ENCODE measurements at places on chromosomes 16 and 17.

GRCh38 chr16:78574571-78574970 lies 475.1 kb downstream of the WWOX start:
- H3K36me3 ChIP-seq = no peaks in the 10 kb centered on the region
- no peak for DNase-seq
- no peaks in the 10 kb centered on the region for H3K27me3 ChIP-seq
- H3K4me3 ChIP-seq = no peak overlapping the region
- H3K27ac ChIP-seq = no peak overlapping the region

DNA sequence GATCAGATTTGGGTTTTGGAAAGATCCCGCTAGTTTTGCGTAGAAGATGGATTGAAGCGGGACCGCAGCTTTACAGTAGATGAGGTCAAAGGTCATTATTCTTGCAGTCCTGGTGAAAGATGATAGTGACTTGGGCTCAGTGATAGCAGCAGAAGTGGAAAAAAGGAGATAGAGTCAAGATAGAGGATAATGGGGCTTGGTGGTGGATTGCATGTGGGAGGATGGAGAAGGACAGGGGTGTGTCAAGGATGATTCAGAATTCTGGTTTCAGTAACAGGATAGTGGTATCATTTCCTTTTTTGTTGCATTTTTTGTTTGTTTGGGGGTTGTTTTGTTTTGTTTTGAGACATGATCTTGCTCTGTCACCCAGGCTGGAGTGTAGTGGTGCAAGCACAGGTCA lies 28.7 kb downstream of the CHD9NB start:
- H3K27me3 ChIP-seq = no peaks in the 10 kb centered on the region
- peaks cover 7% of the 10 kb centered on the region for H3K4me1 ChIP-seq
- H3K4me3 ChIP-seq = no peak overlapping the region
- DNase-seq = no peak

- no peak overlapping the region for H3K4me3 ChIP-seq
- H3K27ac ChIP-seq = no peak overlapping the region
- no peak for DNase-seq
- no peaks in the 10 kb centered on the region for H3K36me3 ChIP-seq
Measured at GRCh38 chr16:56300891-56301850, 109.9 kb downstream of the GNAO1 start.

GRCh38 chr17:30354701-30355100 lies 20.8 kb upstream of the TMIGD1 start:
- H3K27ac ChIP-seq = no peak overlapping the region
- H3K4me3 ChIP-seq = no peak overlapping the region
- H3K36me3 ChIP-seq = no peaks in the 10 kb centered on the region
- no peaks in the 10 kb centered on the region for H3K4me1 ChIP-seq

- H3K36me3 ChIP-seq = peaks cover 4% of the 10 kb centered on the region
- H3K27ac ChIP-seq = no peak overlapping the region
- DNase-seq = no peak
- peaks cover 8% of the 10 kb centered on the region for H3K4me1 ChIP-seq
- H3K4me3 ChIP-seq = no peak overlapping the region
Measured at GRCh38 chr16:8725513-8726178, 51.2 kb downstream of the ABAT start.

DNA sequence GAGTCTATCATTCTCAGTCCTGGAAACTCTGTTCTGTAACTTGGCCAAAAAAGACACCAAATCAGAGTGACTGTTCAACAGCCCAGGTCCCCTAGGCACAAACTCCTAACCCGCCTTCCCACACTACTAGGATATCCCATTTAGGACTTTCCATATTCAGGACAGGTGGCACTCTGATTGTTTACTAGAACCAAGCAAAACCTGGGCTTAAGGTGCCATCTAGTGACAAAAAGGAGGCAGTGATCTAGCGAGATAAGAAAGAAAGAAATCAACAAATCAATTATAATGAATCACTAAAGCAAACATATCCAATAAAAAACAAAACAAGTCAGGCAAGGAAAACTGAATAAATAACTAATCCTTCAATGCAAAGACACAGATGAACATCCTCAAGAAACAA lies 203.9 kb downstream of the CEP112 start:
- H3K27ac ChIP-seq = no peak overlapping the region
- H3K4me1 ChIP-seq = peaks cover 17% of the 10 kb centered on the region
- no peak overlapping the region for H3K4me3 ChIP-seq
- no peaks in the 10 kb centered on the region for H3K36me3 ChIP-seq
- no peaks in the 10 kb centered on the region for H3K27me3 ChIP-seq
- DNase-seq = peak; percentile 57

DNA sequence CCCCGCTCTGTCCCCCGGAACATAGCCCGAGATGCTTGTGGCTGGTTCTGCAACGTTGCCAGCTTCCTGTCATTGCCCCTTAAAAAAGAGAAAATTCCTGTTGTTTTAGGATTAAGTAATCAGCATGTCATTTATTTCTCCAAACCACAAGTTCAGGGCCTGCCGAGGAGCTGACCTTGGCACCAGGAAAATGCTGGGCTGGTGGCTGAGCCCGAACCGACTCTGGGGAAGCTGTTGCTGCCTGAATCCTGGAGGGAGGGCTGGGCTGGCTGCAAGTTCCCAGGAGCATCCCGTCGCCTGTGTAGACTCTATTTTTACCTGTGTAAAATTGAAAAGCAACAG lies 130.9 kb upstream of the FOXF1 start:
- no peak overlapping the region for H3K4me3 ChIP-seq
- H3K36me3 ChIP-seq = no peaks in the 10 kb centered on the region
- H3K27me3 ChIP-seq = no peaks in the 10 kb centered on the region
- peaks cover 19% of the 10 kb centered on the region for H3K4me1 ChIP-seq
- no peak overlapping the region for H3K27ac ChIP-seq
- DNase-seq = peak; percentile 36

GRCh38 chr16:25065899-25066298 lies 45.6 kb upstream of the LCMT1 start:
- H3K27me3 ChIP-seq = no peaks in the 10 kb centered on the region
- no peak overlapping the region for H3K4me3 ChIP-seq

GRCh38 chr17:37087683-37088082 lies 138.9 kb downstream of the AATF start:
- H3K4me1 ChIP-seq = no peaks in the 10 kb centered on the region
- H3K36me3 ChIP-seq = peaks cover 72% of the 10 kb centered on the region
- DNase-seq = no peak
- no peak overlapping the region for H3K27ac ChIP-seq
- no peak overlapping the region for H3K4me3 ChIP-seq
- no peaks in the 10 kb centered on the region for H3K27me3 ChIP-seq

GRCh38 chr17:10610884-10611283 lies 46.2 kb downstream of the MYH3 start:
- H3K4me1 ChIP-seq = peaks cover 18% of the 10 kb centered on the region
- no peak for DNase-seq
- no peaks in the 10 kb centered on the region for H3K36me3 ChIP-seq
- no peak overlapping the region for H3K4me3 ChIP-seq
- no peak overlapping the region for H3K27ac ChIP-seq

DNA sequence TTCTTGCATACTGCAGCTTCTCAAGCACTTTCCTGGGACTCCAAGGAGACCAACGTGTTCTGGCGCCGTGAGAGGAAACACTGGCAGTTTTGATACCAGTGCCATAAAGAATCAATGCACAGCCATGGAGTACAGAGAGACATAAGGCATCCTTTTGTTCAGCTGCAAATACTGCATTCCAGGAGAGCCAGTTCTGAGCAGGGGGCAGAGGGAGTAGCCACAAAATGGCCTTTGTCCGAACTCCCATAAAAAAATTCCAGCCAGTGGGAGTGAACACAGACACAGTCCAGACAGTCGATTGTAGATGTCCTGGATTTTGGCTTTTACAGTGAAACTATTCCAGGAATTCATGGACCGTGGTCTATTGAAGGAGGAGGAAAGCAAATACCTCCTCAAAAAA lies 36.2 kb upstream of the TEKT3 start:
- no peak for DNase-seq
- peaks cover 4% of the 10 kb centered on the region for H3K4me1 ChIP-seq
- peaks cover 6% of the 10 kb centered on the region for H3K36me3 ChIP-seq
- H3K27ac ChIP-seq = no peak overlapping the region
- H3K4me3 ChIP-seq = no peak overlapping the region

GRCh38 chr16:10141671-10142070 lies 40.6 kb downstream of the GRIN2A start:
- no peaks in the 10 kb centered on the region for H3K27me3 ChIP-seq
- no peaks in the 10 kb centered on the region for H3K36me3 ChIP-seq
- no peak for DNase-seq
- no peak overlapping the region for H3K27ac ChIP-seq
- H3K4me3 ChIP-seq = no peak overlapping the region

- H3K4me1 ChIP-seq = no peaks in the 10 kb centered on the region
- peaks cover 18% of the 10 kb centered on the region for H3K36me3 ChIP-seq
- no peak overlapping the region for H3K4me3 ChIP-seq
Measured at GRCh38 chr16:68767581-68767980, 30.5 kb downstream of the CDH1 start.

DNA sequence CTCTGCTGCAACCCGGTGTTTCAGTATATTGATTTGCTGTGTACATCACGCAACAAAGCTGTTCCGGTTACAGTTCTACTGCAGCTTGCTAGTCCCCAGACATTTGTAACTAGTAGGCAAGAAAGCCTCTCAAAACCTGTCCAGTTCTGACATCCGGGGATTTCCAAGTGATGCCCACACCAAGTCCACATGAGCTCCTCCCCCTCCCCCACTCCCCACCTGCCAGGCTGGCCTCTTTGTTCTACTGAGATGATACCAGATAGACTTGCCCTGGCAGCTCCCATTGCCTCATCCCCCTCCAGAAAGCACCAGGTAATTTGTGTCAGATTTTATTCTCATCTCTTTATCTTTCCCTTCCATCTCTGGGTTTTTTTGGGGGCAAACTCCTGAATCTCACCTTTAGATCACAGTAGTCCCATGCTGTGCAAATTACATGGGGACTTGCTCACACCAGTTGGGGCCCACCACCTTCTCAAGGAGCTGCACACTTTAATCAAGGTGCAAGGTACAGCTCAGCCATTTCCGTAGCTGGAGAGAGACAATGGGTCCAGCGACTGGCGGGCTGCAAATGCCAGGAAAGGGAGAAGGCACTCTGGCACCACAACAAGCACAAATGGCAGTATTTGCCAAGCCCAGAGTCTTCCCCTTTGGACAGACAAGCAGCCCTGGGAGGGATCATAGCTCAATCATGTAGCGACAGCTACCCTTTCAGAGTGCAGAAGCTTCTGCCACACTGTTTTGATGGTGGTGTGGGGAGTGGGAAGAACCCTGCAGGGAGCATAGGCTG lies 183.1 kb downstream of the CYLD start:
- H3K4me1 ChIP-seq = peaks cover 37% of the 10 kb centered on the region
- H3K36me3 ChIP-seq = no peaks in the 10 kb centered on the region
- peak; percentile 32 for DNase-seq

- DNase-seq = peak; percentile 88
- peaks cover 7% of the 10 kb centered on the region for H3K36me3 ChIP-seq
- H3K4me3 ChIP-seq = peak overlapping the region; percentile 82
- peaks cover 52% of the 10 kb centered on the region for H3K27me3 ChIP-seq
- peaks cover 8% of the 10 kb centered on the region for H3K4me1 ChIP-seq
- peak overlapping the region; percentile 42 for H3K27ac ChIP-seq
Measured at GRCh38 chr17:35486920-35487732, 38.6 kb upstream of the SLFN13 start.

DNA sequence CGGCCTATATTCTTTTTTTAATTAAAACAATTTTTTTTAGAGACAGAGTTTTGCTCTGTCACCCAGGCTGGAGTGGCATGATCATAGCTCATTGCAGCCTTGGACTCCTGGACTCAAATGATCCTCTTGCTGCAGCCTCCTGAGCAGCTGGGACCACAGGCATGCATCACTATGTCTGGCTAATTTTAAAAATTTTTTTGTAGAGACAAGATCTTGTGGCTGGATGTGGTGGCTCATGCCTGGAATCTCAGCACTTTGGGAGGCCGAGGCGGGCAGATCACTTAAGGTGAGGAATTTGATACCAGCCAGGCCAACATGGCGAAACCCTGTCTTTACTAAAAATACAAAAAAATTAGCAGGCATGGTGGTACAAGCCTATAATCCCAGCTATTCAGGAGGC lies 54.8 kb upstream of the MSI2 start:
- no peak for DNase-seq
- H3K4me1 ChIP-seq = no peaks in the 10 kb centered on the region
- H3K27me3 ChIP-seq = no peaks in the 10 kb centered on the region
- no peaks in the 10 kb centered on the region for H3K36me3 ChIP-seq
- no peak overlapping the region for H3K27ac ChIP-seq

DNA sequence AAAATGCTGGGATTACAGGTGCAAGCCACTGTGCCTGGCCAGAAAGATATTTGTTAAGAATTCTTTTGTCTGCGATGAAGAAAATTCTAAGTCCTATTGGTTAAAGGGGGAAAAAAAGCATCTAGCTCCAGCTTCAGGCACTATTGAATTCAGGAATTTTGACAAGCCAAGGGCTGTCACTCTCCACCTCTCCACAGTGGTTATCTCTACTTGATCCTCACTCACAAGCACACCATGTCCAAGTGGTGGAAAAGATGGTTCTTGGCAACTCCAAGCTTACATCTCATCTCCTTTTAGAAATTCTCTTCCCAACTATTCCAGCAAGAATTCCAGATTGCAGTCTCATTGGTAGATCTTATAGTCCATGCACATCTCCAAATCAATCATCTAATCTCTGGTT lies 7.1 kb downstream of the RBFOX1 start:
- no peak for DNase-seq
- H3K36me3 ChIP-seq = no peaks in the 10 kb centered on the region
- no peaks in the 10 kb centered on the region for H3K27me3 ChIP-seq
- H3K4me1 ChIP-seq = no peaks in the 10 kb centered on the region
- H3K27ac ChIP-seq = no peak overlapping the region

DNA sequence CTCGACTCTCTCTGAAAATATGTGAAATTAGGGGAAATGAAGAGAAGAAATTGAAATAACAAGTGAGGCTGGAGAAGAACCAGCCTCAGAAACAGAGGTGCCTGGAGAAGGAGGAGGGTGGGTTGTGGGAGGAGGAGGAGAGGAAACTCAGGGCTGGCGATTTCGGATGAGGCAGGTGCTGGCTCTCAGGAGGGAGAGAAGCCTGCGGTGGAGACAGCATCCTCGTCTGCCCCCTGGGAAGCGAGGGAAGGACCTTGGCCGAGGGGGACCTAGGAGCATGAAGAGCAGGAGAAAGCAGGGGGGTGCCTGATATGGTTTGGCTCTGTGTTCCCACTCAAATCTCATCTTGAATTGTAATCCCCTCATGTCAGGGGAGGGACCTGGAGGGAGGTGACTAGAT lies 264.7 kb upstream of the TNRC6C start:
- H3K27ac ChIP-seq = no peak overlapping the region
- H3K4me3 ChIP-seq = no peak overlapping the region
- no peaks in the 10 kb centered on the region for H3K36me3 ChIP-seq

GRCh38 chr17:68443972-68444464 lies 13.3 kb downstream of the WIPI1 start:
- H3K27ac ChIP-seq = no peak overlapping the region
- no peaks in the 10 kb centered on the region for H3K4me1 ChIP-seq
- H3K27me3 ChIP-seq = no peaks in the 10 kb centered on the region
- no peak overlapping the region for H3K4me3 ChIP-seq
- peaks cover 31% of the 10 kb centered on the region for H3K36me3 ChIP-seq

All from MCF 10A (cell line).